ENCODE measurements at places on chromosomes 2 and 18. TPM values are rescaled to one million over a fixed set of nuclear protein-coding genes. Genes with fewer than 3 reads are reported as not detected.

Gene DNAH7
- 2.5 TPM for total RNA-seq

DNA sequence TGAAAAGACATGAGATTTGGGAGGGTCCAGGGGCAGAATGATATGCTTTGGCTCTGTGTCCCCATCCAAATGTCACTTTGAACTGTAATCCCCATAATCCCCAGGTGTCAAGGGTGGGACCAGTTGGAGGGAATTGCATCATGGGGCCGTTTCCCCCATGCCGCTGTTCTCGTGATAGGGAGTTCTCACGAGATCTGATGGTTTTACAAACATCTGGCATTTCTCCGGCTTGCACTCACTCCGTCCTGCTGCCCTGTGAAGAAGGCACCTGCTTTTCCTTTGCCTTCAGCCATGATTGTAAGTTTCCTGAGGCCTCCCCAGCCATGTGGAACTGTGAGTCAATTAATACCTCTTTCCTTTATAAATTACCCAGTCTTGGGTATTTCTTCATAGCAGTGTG, 51.4 kb downstream of the LPIN1 start:
- DNase-seq = no peak

- peak; percentile 69 for DNase-seq
These were observed 496 bp upstream of the ITGA4 start for GRCh38 chr2:181456660-181457120.

Gene GALM
- 14.6 TPM for total RNA-seq

- no peak for DNase-seq
These were observed 277.7 kb upstream of the PXDN start for GRCh38 chr2:2021995-2022394.

DNA sequence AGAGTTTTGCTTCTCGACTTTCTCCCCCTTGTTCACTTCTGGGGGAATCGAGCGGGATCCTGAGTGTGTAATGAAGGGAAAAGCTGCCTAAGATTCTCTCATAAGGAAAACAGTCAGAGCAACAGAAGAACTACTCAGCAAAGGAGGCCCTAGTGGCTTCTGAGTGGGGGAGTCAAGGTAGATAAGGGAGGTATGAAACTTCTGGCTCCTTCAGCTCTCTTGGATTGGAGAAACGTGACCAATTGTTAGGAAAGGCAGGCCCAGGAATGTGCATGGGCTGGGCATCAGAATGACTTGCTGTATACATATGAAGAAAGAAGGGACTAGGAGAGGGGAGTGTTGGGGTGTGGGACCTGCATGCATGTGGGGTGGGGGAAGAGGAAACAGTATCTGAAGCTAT, 73.1 kb downstream of the KCNS3 start:
- DNase-seq = no peak

- no peak for DNase-seq
These were observed 267.6 kb upstream of the LYPD1 start for GRCh38 chr2:132937629-132938028.

DNA sequence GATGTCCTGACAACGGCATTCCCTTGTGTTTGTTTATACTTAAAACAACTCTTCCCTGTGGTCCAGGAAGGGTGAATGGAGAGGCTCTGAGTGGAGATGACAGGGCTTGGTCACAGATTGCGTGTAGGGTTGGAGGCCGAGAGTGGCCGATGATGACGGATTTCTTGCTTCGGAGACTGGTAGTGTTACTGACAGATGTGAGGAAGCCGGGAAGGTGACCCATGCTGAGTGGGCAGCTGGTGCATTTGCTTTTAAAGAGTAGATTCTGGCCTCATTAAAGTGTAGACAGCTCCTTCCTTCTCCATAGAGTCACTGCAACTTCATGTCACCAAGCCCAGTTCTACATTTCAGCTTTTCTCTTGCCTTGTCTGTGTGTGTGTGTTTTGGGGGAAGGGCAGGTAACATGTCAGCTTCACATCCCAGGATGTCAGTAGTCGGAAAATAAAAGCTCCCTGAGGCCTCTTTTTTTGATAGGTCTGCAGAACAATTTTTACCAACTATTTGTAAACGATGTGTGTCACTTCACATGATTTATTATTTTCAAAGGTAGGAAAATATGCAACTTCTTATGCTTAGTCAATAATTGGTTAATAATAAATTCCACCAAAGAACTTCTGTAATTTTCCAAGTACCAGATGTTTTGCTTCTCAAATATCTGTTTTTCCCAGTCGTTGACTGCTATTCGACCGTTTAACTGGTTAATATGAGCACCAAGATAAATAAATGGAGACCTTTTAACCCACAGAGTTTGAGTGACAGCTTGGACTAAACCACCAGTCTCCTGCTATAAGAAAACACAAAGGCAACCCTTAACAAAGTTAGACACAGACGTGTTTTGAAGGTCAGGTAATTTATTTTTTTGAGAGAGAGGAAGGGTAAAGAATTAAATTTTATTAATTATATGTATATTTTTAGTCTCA, 436.9 kb downstream of the SLC4A3 start:
- no peak for DNase-seq

GRCh38 chr2:16152071-16152927, 211.9 kb downstream of the MYCN start:
- no peak for DNase-seq

Gene OSR1
- 11.6 TPM for total RNA-seq

Gene METTL5
- total RNA-seq = 43.1 TPM

DNA sequence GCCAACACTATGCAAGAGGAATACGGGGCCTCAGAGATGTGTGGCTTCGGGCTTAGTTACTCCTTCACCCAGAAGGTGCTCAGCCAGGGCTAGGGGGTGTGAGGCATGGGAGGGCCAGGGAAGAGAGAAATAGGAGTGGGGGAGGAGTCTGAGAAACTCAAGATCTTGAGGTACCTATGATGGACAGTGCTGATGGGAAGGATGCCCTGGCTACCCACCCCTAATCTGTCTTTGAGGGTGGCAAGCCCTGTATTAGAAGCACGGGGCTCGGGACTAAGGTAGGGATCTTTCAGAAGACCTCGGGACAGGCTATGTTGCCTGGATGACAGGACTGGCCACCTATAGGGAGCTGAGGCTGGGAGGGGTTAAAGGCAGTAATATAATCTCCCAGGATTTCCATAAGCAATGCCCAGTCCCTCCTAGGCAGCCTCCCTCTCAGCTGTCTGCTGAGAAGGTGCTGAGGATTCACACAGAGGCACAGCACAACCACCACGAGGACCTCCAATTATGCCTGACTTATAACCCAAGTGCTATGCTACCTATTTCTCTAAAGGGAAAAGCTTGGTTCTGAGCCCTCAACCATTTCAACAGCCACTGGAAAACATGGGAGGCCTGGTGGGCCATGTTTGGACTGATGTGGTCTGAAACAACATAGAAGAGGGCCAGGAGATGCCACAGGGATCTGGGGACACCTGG, 23.3 kb downstream of the MTHFD2 start:
- no peak for DNase-seq

DNA sequence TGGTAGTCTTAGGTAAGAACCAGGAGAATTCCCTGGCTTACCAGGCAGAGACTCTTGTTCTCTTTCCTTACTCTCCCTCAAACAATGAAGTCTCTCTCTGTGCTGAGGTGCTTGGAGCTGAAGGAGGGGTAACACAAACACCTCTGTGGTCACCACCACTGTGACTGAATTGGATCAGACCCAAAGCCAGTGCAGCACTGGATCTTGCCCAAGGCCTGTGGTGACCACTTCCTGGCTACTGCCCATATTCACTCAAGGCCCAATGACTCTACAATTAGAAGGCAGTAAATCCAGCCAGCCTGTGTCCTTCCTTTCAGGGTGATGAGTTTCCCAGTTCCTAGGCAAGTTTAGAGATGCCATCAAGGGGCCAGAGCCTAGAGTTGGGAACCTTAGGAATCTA, 706.8 kb downstream of the SLC4A3 start:
- no peak for DNase-seq

Gene COPS7B
- total RNA-seq = 39.4 TPM

- no peak for DNase-seq
These were observed 65.2 kb downstream of the POU3F3 start for GRCh38 chr2:104919127-104919526.

Gene HOXD8
- total RNA-seq = 11.9 TPM

Gene EVA1A
- total RNA-seq = 4.8 TPM

Gene ERICH2
- 0.85 TPM for total RNA-seq

DNA sequence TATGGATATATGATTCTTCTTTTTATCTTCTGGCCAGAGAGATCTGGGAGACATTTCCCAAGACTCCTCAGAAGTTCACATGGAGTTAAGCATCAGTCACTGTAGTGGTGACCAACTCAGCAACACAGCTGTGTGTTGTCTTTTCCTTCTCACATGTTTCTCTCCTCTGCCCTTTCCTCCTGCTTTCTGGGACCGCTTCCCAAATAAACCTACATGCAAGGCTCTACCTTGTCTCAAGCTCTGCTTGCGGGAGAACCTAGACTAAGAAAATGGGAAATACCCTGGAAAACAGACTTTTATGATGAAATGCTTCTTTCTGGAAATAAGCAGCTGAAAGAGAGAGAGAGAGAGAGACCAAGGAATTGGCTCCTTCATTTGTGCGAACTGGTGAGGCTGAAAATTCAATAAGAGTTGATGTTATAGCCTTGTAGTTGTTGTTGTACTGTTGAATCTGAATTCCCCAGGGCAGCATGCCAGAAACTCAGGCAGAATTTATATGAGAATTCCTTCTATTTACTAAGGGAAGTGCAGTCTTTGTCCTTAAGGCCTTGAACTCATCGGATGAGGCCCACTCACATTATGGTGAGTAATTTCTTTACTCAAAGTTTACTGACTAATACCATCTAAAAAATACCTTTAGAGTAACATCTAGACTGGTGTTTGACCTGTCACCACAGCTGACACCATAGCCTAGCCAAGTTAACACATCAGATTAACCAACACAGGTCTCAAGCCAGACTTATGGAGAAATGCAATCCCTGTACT, 22.7 kb upstream of the DSC1 start:
- no peak for DNase-seq

- DNase-seq = no peak
These were observed 175.4 kb downstream of the MAIP1 start for GRCh38 chr2:200130762-200131166.

DNA sequence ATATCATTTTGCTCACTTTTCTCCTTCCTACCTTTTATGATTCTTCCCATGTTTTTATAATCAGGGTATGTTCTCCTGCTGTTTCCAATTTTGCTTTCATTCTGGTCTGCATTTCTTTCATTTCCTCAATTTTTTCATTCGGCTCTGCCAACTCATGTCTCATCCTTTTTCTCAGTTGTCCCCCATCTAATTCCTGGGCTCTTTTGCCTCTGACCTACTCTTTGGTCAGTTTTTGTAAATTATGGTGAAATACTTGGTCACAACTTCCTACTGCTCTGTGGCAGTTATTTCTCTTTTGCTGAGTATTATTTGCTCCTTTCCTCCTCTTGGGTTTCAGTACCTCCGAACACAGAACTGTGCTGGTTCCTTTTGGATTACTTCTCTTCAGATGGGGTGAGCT, 27.5 kb downstream of the MYO7B start:
- DNase-seq = no peak

- DNase-seq = no peak
These were observed 90.3 kb downstream of the OLA1 start for GRCh38 chr2:174158003-174158402.

Gene ABCG5
- not detected for total RNA-seq

Gene DLX1
- 0.94 TPM for total RNA-seq

Gene PECR
- total RNA-seq = 15.1 TPM

- DNase-seq = no peak
These were observed 4.5 kb downstream of the FKBP7 start for GRCh38 chr2:178473931-178474330.

DNA sequence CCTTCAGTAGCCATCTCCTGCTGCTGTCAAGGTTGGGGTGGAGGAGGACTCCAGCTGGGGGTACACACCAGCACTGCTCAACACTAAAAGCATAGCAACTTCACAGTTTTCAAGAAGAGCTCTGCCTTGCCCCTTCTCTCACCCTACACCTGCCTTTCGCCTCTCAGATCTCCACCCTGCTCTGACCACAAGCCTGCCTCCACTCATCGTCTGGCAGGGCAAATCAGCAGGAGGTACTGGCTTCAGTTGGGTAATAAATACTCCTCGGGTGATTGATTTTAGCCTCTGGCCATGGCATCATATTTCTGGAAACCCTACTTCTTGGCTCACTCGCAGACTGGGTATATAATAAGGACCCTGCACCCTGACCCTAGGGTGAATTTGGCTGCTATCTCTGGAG, 3.1 kb upstream of the PRKAG3 start:
- DNase-seq = peak; percentile 27

Gene TSPYL6
- total RNA-seq = 0.13 TPM

DNA sequence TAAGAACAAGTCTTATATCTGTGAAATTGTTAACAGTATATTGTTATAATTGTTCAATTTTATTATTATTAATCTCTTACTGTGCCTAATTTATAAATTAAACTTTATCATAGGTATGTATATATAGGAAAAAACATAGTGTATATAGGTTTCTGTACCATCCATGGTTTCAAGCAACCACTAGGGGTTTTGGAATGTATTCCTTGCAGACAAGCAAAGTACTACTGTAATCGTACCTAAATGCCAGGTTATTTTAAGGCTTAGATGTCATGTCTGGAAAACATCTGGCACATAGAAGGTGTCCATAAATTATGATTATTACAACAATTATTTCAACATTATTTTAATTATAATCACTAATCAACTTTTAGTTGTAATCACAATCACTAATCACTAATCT, 8.4 kb downstream of the ITSN2 start:
- DNase-seq = no peak

DNA sequence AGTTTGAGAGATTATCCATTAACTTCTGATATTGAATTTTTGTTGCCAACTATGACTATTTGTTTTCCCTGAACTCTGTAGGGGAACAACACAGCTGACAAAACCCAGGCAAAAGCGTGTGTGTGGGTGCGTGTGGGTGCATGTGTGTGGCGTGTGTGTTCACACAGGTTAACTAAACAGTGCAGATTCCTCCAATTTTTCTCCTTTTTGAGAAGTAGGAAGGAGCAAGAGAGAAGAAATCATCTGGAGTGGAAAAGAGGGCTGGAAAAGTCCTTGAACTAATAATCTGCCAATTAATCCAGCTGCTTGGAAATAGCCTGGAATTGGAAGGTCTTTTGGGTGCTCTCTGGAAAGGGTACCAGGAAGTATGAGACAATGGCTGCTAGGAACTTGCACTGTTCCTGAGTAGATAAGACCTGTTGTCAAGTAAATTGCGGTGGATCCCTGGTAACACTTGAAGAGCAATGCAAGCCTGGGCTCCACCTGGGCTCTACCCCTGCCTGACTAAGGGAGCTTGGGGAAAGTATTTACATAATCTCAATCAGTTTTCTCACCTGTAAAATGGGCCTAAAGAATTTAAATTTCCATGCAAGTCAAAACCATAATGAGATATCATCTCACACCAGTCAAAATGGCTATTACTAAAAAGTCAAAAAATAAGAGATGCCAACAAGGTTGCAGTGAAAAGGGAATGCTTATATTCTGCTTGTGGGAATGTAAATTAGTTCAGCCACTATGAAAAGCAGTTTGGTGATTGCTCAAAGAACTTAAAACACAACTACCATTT, 40.5 kb upstream of the IL1R1 start:
- no peak for DNase-seq
